Bronchus fibroblast of lung (primary cell): ENCODE measurements at places on chromosomes 2 and 18. TPM values are rescaled to one million over a fixed set of nuclear protein-coding genes. Genes with fewer than 3 reads are reported as not detected.

GALNT3 gene
- 0.84 and 2.5 TPM in 2 replicates for total RNA-seq

ELOA2 gene
- not detected in 2 replicates for total RNA-seq

TMEM200C gene
- 1.3 and 1.5 TPM in 2 replicates for total RNA-seq

CPS1 gene
- total RNA-seq = 11.0 and 18.5 TPM in 2 replicates

SLC4A5 gene
- total RNA-seq = under 0.01 TPM in 1 of 2 replicates, not detected in the other

PRPF40A gene
- 71.1 and 83.9 TPM in 2 replicates for total RNA-seq

COL4A4 gene
- total RNA-seq = under 0.01 and 0.15 TPM in 2 replicates

CFAP53 gene
- under 0.01 and 0.34 TPM in 2 replicates for total RNA-seq

PSMD14 gene
- 71.4 and 98.7 TPM in 2 replicates for total RNA-seq

GULP1 gene
- total RNA-seq = 21.4 and 27.9 TPM in 2 replicates

RGPD3 gene
- total RNA-seq = under 0.01 TPM in 1 of 2 replicates, not detected in the other

CRYBA2 gene
- not detected in 2 replicates for total RNA-seq

PAX8 gene
- total RNA-seq = 0.17 and 0.45 TPM in 2 replicates

FEZ2 gene
- 32.9 and 48.4 TPM in 2 replicates for total RNA-seq

RAD51AP2 gene
- under 0.01 TPM in 1 of 2 replicates, not detected in the other for total RNA-seq

TMEM182 gene
- total RNA-seq = 1.7 and 1.9 TPM in 2 replicates

CCDC74B gene
- total RNA-seq = 6.2 and 6.9 TPM in 2 replicates

SOWAHC gene
- total RNA-seq = 4.6 and 5.0 TPM in 2 replicates

MERTK gene
- total RNA-seq = 0.74 and 2.4 TPM in 2 replicates

CYP20A1 gene
- total RNA-seq = 12.8 and 17.3 TPM in 2 replicates

POU3F3 gene
- under 0.01 TPM in 1 of 2 replicates, not detected in the other for total RNA-seq

TIGD1 gene
- total RNA-seq = 2.1 and 3.2 TPM in 2 replicates
